ENCODE measurements at places on chromosomes 7 and 10.

GRCh38 chr7:95863-96260 lies 96.5 kb upstream of the FAM20C start:
- no peak for DNase-seq

DNA sequence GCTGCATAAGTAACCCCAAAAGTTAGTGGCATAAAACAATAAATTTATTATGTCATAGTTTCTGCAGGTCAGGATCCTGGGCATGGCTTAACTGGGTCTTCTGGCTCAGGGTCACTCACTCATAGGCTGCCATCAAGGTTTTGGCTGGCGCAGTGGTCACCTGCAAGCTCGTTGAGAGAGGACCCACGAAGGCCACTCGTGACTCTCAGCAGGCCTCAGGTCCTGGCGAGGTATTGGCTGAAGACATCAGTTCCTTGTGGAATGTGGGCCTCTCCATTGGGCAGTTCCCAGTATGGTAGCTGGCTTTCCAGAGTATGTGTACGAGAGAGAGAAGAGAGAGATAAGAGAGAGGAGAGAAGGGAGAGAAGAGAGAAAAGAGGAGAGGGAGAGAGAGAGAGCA lies 138.3 kb upstream of the KLF14 start:
- DNase-seq: no peak

GRCh38 chr10:113552014-113552413 lies 839 bp upstream of the HABP2 start:
- DNase-seq: no peak

GRCh38 chr7:145624618-145625017 lies 492.0 kb upstream of the CNTNAP2 start:
- no peak for DNase-seq

DNA sequence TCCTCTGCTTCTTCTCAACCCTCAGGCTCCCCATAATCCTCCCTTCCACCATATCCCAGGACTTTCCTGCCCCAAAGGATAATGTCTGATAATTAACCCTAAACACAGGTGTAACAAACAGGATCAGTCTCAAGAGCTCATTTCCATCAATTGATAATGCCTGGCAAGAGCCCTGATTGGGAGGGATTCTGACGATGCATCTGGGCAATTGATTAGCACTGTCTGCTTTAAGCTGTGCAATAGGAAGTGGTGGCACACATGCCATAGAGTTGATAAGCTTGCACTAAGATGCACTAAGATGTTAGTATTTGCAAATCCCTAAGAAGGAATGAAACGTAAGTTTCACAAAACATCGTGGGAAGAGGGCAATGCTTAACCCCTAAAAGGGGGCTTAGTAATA lies 27.4 kb upstream of the EGR2 start:
- DNase-seq: no peak

DNA sequence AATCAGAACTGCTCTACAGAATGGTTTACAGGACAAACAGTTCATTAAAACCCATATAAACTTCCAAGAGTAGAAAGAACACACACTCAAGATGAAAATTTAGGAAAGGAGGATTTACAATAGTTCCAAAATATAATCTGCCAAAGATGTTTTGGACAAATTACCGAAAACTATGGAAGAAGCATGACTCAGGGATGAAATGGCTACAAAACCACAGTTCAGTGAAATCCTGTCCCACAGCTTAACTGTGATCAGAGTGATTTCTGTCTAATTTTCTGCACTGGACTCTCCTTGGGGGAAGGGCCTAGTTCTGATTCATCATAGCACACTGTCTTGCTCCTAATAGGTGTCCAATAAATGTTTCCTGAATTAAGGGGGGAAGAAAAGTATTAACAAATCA lies 82.2 kb downstream of the HIPK2 start:
- no peak for DNase-seq
